ENCODE measurements at places on chromosomes 7 and 10.

DNA sequence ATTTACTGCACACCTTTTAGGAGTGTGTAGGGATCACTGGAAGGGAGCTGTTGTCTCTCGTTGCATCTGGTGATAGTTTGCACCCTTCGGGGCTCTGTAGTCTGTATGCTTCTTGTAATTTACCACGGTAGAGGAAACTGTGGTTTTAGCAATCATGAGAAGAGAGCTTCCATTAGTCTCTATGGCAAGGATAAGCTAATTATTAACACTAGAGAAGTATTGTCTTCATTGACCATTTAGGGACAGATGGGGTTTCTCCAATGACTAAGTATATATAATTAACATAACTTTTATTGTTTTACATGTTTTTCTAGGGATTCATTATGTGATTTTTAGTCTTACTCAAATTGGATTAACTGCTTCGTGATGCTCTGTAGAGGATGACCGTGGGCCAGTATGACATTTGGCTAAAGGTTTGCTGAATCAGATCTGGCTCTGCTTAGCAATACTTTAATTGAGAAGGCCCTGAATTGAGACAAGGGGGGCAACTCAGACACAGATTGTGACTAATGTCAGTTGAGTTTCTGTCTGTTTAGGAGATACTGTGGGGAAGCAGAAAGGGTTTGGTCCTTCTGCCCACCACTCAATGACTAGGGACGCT is 8.7 kb downstream of the SLC18A2 start:
- no peak for DNase-seq

GRCh38 chr7:64618785-64619456 is 47.0 kb upstream of the ZNF107 start:
- DNase-seq, result no peak

- DNase-seq, result no peak
Measured at GRCh38 chr7:106770191-106770590, 94.9 kb upstream of the PIK3CG start.

- no peak for DNase-seq
Measured at GRCh38 chr10:1461016-1461415, 276.3 kb downstream of the ADARB2 start.

DNA sequence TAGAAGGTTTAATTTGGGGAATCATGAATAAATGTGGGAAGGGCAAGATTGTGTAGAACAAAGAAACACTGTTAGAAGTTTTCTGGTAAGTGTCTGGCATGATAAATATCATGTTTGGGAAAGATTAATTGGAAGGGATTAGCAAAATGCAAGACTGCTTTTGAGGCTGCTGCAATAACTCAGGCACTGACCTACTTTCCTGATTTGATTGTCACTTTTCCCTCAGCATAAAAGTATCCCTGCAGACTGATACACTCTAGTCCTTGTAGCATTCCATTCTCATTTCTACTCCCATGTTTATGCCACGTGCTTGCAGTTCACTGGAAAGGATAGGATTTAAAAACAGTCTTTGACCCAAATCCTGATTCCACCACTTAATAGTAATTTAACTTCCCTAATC is 303.3 kb upstream of the SEMA3A start:
- no peak for DNase-seq

DNA sequence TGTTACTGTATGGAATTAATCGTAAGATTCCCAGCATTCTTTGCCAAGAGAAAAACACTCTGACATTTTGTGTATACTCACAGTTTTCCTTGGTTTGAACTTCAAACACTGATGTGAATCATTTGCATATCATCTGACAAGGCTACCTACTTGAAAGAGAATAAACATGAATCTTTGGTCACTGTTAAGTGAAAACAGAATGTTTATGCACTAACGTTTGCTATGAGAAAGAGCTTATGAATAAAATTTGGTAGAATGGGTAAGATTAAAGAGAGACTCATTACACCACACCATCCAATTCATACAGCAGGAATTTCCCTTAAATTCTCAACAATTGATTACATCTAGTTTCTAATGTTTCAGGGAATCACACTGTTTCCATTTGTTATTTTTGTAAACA is 46.6 kb downstream of the MACC1 start:
- DNase-seq, result no peak

DNA sequence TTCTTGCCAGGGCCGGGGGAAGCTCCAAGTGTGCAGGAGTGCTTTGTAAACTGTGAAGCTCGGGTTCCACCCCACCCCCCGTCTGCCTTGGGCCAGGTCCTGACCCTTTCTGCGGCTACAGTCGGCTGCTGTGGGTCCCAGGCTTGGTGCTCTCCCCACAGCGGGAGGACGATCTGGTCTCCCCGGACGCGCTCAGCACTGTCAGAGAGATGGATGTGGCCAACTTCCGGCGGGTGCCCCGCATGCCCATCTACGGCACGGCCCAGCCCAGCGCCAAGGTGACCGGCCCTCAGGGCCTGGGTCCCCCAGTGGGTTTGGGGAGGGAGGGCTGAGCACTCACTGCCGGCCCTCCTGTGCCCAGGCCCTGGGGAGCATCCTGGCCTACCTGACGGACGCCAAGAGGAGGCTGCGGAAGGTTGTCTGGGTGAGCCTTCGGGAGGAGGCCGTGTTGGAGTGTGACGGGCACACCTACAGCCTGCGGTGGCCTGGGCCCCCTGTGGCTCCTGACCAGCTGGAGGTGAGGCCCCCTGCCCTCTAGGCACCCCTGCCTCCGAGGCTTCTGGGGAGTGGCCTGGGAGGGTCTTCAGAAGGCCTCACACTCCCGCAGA is 60.3 kb downstream of the PALD1 start:
- DNase-seq, result no peak

DNA sequence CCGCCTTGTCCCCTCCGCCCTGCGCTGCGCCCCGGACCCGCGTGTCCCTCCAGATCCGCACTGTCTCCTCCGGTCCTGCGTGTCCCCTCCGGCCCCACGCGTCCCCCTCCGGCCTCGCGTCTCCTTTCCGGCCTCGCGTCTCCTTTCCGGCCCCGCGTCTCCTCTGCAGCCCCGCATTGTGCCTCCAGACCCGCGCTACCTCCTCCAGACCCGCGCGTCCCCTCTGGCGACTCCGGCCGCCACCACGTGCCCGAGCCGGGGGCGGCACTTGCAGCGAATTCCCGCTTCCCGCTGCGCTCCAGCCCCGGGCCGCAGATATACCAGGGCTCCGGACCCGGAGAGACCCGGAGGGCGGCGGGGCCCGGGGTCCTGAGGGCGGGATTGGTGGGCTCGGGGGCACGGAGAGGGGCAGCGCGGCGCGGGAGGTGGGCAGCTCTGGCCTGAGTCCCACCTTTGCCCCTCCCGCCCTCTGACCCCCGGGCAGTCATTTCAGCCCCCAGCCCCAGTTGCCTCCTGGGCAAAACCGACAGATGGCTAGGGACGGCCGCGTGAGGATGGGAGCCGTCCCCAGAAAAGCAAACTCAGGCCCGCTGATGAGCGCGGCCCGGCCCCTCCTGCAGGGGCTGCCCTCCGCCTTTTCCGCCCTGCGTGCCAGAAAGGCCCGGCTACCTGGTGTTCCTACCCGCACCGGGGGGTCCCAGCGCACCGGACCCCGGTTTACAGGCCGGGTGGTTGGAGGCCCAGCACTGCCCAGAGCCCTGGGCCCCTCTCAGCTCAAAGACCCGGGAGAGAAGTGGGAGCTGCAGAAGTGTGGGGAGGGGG is 56.5 kb downstream of the RBM17 start:
- no peak for DNase-seq

DNA sequence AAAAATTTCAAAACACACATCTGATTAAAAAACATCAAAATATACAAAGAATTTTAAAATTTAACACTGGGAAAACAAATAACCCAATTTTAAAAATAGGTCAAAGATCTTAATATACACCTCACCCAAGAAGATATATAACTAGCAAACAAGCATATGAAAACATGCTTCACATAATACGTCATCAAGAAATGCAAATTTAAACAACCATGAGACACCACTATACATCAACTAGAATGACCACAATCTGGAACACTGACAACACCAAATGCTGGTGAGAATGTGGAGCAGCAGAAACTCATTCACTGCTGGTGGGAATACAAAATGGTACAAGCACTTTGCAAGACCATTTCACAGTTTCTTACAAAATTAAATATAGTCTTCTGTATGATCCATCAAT is 498.4 kb downstream of the IPMK start:
- no peak for DNase-seq

- DNase-seq, result no peak
Measured at GRCh38 chr7:9488555-9488954, 1055.1 kb downstream of the NXPH1 start.

- no peak for DNase-seq
Measured at GRCh38 chr7:46047581-46047980, 126.5 kb upstream of the IGFBP3 start.

GRCh38 chr7:101106386-101106785 is 20.5 kb upstream of the SERPINE1 start:
- DNase-seq, result no peak

DNA sequence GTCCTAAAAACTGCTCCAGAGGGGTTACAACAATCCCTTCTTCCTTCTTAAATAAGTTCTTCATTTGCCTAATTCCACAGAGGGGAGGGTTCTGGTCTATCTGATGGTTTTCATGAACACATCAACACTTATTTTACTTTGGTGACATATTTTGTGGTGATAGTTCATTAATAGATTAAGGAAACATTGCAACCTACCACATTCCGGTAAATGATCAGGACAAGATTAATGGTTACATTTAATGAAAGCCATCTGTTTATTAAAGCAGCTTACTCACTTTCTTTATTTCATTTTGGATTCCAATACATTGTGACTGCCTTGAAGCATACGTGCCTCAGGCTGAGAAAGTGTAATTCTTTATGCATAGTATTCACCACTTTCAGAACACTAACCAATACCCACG is 101.0 kb downstream of the SKIDA1 start:
- DNase-seq, result no peak

DNA sequence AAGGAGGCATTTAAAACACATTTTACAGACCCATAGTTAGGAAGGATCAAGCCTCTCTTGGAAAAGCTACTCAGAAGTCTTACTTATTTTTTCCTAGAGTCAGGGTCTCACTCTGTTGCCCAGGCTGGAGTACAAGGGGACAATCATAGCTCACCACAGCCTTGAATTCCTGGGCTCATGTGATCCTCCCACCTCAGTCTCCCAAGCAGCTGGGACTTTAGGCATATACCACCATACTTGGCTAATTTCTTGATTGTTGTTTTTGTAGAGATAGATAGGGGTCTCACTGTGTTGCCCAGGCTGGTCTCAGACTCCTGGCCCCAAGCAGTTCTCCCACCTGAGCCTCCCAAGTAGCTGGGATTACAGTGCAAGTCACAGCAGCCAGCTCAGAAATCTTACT is 354.7 kb upstream of the GALNT17 start:
- no peak for DNase-seq

GRCh38 chr7:51033727-51034520 is 251.2 kb upstream of the GRB10 start:
- DNase-seq, result no peak

DNA sequence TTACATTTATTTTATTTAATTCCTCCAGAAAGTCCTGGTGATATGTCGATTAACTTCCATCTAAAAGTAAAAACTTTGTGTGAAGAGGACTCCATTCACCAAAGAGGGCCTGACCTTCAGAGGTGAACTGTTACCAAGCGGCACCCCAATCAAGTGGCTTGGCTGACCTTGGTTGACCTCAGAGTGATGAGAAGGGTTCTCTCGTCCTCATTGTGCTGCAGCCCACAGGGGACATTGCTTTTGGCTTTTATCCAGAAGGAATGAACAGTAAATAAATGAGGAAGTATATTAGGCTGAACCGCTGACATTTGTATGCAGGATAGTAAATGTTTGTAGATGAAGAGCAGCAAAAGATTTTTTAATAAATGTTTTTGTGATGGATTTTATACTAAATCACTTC is 172.4 kb upstream of the MKI67 start:
- DNase-seq, result no peak

- no peak for DNase-seq
Measured at GRCh38 chr10:49827297-49827696, 65.2 kb upstream of the OGDHL start.

DNA sequence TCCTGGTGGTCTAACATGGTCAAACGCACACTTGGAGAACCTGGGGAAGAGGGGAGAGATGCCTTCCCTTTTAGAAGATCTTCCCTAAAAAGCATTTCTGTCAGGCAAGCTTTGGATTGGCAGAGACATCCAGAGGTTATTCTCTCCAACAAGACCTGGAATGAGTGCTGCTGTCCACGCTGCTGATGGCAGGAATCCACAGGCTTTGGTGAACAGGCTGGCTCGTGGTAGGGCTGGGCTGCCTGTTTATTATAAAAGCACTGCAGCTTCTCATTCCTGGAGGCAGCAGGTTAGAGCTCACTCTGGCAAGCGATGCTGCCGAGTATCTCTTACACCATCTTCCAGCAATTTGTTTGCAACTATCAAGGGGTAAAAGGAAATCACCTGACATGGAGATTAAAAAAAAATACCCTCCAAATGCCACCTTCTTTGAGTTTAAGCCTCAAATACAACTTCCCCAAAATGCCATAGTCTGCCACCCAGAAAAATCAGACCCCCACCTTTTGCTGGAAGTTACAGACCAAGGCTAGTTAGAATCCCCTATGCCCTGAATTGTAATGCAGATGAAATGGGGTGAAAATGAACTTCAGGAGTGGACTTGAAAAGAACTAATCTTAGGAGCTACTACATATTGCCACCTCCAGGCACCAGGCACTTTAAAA is 152.1 kb upstream of the KMT2E start:
- no peak for DNase-seq

- no peak for DNase-seq
Measured at GRCh38 chr10:59709395-59710125, at the start of gene SLC16A9. Gene SLC16A9 (minus strand): TSS chr10:59709850. CDS start chr10:59684291, 25,559 bp downstream.

DNA sequence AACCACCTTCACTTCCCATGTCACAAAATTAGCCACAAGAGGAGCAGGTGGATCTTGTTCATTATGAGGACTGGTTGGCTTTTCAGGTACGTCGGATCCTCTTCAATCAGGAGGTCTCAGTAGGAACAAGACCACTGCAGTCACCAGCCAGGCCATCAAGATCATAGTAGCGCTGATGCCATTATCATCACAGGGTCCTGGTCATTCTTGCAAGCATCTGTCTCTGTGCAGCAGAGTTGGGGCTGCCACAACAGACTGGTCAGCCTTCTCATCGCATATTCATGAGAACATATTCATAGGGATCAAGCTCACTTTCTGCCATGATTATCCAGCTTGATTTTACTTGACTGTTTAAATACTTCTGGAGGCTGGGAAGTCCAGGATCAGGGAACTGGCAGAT is 67.1 kb downstream of the ADCYAP1R1 start:
- no peak for DNase-seq

GRCh38 chr10:28810057-28810870 is 132.9 kb downstream of the BAMBI start:
- DNase-seq, result no peak

GRCh38 chr7:111239437-111239836 is 148.5 kb downstream of the LRRN3 start:
- no peak for DNase-seq

GRCh38 chr7:112533591-112533990 is 52.8 kb downstream of the LSMEM1 start:
- no peak for DNase-seq
